ENCODE measurements at places on chromosomes 1 and 21.

DNA sequence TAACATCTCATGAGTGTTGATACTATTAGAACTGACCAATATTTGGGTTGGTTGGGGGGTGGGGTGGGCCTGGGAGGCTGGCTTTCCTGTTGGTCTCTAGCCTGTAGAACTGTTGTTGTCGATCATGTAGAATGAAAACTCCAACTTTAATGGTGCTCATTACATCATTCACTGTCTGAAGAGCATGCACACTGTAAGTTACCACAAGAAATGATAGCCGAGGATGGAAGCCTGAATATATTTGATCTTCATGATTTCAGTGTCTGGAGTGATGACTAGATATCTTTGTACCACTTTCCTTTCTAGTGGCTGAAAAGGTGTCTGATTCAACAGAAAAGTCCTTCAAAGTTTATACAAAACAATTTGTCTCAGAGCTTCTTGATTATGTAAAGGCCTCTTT is 123.6 kb downstream of the XCL2 start:
- DNase-seq: no peak

GRCh38 chr1:165855010-165855838 is 27.8 kb downstream of the UCK2 start:
- no peak for DNase-seq

DNA sequence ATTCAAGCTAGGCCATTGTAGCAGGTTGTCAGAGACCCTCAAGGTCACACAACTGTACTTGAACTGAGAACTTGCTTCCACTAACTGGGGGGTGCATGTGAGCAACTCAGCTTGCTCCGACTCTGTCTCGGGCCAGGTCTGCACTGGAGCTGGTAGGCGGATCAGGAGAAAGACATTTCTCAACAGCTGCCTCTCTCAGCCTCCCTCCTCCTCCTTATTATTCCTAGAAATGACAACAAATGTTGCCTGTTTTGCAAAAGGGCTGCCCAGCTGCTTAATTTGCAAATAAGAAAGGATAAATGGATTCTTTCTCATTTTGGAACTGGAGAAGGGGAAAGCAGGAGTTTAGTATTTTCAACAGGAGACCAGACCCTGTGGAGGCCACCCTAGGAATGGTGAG is 140.5 kb downstream of the RHOU start:
- DNase-seq: no peak

- no peak for DNase-seq
These were observed 161.9 kb upstream of the GALNT2 start for GRCh38 chr1:229905031-229905545.

- no peak for DNase-seq
These were observed 2.1 kb downstream of the SCCPDH start for GRCh38 chr1:246726255-246726679.

DNA sequence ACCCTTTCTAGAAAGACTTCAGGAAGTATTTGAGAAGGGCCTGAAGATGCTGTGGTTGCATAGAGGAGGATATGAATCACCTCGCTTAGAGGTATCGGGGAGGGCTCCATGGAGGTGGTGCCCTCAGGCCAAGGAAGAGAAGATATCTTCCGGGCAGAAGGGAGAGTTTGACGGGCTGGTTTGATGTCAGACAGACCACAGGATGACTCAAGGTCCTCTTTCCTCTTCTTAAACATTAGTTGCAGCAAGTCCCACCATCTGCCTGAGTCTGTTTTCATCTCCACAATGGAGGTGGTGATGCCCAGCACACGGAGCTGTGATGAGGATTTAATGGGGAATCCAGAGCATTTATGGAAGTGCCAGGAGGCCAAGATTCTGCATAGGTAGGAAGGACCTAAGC is 25.1 kb upstream of the RUNX3 start:
- peak; percentile 53 for DNase-seq

DNA sequence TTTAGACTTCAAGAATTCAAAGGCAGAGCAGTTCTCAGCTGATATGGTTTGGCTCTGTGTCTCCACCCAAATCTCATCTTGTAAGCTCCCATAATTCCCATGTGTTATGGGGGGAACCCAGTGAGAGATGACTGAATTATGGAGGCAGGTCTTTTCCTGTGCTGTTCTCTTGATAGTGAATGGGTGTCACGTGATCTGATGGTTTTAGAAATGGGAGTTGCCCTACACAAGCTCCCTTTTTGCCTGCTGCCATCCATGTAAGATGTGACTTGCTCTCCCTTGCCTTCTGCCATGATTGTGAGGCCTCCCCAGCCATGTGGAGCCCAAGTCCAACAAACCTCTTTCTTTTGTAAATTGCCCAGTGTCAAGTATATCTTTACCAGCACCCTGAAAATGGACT is 146.5 kb downstream of the EIF4G3 start:
- no peak for DNase-seq

GRCh38 chr1:212664409-212665199 is 35.0 kb downstream of the BATF3 start:
- DNase-seq: no peak

DNA sequence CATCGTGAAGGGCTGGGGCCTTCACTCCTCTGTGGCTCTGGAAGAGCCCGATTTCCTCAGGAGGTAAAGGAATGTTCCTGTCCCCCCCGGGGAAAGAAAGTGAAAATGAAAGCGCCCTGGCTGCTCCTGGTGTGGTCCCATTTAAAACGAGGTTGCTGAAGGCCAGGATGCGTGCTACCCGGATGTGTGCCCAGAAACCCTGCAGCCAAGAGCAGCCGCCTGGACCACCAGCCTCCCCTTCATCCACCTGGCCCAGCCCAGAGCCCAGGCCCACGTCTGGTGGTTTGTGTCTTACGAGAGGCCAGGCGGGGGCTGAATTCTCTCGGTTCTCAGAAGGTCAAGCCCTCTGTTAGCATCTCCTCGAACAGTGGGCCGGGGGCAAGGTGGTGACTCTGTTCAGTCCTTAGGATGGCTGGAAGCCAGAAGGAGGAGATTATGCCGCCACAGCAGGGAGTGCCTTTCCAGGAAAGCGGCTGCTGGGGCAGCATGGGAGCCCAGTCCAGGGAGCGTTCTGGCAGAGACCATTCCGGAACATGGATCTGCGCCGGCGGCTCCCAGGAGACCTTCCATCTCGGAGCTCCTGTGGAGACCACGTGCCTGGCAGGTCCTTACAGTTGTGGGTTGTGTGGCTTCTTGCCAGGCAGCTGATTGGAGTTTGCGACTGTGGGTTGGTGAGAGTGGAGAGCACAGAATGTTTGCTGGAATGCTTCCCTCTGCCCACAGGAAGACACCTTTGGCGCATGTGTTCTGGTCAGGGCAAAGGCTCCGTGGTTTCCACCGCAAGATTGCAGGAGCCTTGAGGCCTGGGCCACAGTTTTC is 1.4 kb downstream of the GUK1 start:
- no peak for DNase-seq

DNA sequence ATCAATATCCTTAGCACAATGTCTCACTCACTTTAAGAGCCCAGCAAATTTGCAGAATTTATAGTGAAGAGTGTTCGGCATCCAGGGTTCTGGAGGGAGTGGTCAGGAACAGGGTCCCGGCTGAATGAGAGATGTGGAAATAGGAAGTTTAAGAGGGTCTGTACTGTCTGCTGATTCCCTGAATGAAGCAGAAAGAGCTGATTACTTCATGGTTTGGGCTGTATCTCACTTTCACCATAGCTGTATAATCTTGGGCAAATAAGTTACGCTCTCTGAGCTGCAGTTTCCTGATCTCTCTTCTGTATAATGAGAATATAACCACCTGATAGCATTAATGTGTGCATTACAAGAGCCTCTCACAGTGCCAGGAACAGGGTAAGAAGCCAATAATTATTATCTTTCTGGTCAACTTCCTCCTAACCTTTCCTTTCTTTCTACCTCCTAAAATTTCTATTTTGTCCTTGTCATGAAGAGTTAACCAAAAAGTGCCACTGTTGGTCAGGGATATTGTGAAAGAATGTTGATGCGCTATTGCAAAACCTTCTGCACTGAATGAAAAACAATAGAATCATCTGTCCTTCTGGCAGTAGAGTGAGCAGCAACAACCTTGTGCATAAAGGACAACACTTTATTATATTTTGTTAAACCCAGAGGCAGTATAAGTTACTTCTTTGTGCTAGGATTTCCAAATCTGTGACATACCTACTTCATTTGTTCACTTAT is 14.7 kb upstream of the PTGFR start:
- no peak for DNase-seq

DNA sequence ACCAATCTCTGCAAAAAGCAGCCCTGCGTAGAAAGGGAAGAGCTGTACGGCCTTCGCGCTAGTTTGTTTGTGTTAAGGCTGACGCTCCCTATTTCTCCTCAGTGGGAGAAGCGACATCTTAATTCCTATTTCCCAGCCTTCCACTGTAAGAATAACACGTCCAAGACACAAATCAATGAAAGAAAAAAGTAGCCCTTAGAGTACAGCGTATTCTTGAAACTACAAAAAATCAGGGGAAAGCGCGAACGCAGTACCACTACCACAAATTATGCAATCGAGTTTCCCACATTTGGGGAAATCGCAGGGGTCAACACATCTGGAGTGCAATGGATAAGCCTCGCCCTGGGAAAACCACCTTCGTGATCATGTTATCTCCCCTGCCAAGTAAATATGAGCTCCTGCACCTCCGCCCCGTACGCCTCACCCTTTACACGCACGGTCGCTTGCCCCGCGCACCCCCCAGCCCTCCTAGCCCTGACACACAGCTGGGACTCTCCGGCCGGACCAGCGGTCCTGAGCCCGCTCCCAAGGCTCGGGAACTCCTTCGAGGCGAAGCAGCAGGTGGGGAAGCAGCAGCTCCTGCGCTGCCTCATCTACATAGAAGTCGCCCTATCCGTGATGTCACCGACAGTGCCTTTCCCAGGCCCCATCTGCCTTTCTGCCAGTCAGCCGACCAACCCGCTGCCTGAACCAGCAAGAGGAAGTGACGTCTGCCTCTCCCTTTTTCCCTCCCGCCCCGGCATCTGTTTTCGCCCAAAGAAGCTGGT is 94.7 kb downstream of the PPIAL4G start:
- DNase-seq: peak; percentile 78

GRCh38 chr21:44955141-44955797 is 15.4 kb downstream of the SLX9 start:
- DNase-seq: no peak

- no peak for DNase-seq
These were observed 421.7 kb upstream of the CHRM3 start for GRCh38 chr1:238964631-238965030.

DNA sequence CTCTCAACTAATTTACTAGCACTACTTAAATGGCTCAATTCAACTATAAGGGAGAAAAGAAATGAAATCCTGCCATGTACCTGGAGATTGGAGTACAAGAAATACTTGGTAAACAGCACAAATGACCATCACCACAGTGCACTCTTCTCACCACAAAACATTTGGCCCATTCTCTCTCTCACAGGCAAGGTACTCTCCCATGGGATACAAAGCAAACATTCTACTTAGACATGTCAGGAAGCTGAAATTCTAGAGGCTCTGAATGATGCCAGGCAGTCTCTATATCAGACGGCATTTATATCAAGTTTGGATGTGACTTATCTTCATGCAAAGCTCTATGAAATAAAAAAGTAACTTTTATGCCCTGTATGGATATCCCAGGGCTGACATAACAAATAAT is 72.5 kb downstream of the DPT start:
- no peak for DNase-seq

- DNase-seq: no peak
These were observed 61.5 kb upstream of the RAB4A start for GRCh38 chr1:229209386-229209785.

- no peak for DNase-seq
These were observed 34.9 kb upstream of the VASH2 start for GRCh38 chr1:212915245-212916091.

DNA sequence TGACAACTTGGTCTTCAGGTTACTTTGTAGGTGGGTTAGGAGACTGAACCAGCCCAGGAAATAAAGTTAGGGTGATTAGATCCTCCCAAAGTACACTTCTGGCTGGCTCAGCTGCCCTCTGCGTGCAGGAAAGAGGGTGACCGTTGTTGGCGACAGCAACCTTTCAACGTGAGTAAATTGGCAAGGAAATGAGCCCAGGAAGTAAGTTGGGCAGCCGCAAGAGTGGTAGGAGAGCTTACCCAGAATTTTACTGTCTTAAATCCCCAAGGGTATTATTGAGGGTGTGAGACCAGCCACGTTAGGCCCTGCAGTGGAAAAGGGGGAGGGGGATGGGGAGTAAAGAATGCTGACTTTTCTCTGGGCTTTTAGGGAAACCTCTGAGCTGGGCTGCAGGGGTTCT is 1.6 kb downstream of the TENT5C start:
- peak; percentile 61 for DNase-seq

GRCh38 chr1:229101011-229101871 is 169.7 kb upstream of the RAB4A start:
- DNase-seq: no peak

DNA sequence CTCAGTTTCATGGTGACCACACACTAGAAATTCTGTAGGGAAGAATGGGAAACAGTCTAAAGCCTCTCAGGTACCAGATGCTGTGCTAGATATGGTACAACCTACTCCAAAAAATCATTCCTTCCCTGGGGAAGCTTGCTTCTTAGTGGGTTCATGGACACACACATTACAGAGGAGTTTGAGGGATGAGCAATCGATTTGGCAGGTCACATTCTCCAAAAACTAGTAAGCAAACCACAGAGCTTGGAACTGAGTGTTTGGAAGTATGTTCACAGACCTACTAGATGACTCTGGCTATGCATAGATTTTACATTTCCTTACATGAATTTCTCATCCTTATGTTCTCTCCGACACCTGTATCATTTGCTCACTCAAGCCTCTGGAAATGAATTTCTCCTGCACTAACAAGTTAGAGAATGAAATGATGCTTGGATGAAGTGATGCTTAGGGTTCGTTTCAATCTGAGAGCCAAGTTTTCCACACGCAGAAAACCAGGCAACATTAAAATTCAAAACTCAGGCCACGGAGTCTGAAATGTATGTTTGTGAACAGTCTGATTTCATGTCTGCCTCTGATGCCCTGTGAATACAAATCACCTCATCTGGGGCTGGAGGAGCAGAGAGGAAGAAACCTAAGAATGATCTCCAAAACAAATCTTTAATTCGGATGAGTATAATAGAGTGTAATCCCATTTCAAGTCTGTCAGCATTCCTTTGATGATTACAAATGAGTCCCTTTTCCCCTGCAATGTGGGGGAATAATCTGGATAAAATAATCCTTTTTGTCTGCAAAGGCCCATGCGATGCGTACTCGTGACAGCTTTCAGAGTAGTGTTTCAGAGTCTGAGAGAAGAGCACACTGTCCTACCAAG is 11.0 kb downstream of the EVA1C start:
- DNase-seq: no peak

DNA sequence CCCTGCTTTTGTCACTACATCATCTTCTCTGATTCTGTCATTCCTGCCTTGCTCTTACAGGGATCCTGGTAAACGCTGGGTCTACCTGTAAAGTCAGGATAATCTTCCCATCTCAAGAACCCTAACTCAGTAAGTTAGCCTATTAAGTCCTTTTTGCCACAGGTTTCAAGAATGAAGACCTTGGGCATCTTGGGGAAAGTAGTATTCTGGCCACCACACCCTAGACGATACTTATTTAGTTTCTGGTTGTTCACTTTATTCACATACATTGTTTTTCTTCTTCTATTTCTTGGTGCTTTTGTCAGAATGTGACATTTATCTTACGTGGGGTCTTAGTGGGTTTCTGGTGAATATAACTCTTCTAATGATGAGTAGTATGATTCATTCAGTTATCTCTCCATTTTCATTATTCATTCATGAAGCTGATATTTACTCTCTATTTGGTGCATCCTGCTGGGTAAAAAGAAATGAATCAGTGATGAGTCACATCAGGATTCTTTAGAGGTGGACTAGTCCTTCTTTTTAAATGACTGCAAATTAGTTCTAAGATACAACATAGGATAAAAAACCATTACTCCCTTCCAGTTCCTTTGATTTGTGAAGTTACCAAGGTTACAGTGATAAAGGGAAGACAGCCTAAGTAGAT is 514.4 kb upstream of the B3GALT2 start:
- no peak for DNase-seq
